ENCODE measurements at places on chromosomes 6 and 20.

GRCh38 chr20:19699180-19699971 is 58.7 kb upstream of the RIN2 start:
- DNase-seq: no peak

GRCh38 chr6:162833776-162834175 is 106.0 kb downstream of the PACRG start:
- DNase-seq: no peak

- DNase-seq: no peak
These were observed 250.3 kb downstream of the TTLL2 start for GRCh38 chr6:167575158-167575696.

DNA sequence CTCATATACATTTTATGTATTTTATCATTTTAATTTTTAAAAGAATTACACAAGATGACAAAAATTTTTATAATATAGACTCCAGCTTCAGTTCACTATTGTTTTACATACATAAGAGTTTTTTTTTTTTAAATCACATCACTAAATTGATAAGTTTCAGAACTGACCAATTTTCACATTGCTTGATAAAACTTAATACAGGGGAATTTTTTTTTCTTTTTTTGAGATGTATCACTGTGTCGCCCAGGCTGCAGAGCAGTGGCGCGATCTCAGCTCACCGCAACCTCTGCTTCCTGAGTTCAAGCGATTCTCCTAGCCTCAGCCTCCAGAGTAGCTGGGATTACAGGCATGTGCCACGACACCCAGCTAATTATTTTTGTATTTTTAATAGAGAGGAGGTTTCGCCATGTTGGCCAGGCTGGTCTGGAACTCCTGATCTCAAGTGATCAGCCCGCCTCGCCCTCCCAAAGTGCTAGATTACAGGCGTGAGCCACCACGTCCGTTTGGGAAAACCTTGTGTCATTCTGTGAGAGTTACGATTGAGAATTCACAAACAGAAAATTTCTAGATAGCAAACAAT is 36.6 kb upstream of the BTN3A2 start:
- no peak for DNase-seq

- DNase-seq: no peak
These were observed 987.0 kb downstream of the HACE1 start for GRCh38 chr6:103872678-103873077.

DNA sequence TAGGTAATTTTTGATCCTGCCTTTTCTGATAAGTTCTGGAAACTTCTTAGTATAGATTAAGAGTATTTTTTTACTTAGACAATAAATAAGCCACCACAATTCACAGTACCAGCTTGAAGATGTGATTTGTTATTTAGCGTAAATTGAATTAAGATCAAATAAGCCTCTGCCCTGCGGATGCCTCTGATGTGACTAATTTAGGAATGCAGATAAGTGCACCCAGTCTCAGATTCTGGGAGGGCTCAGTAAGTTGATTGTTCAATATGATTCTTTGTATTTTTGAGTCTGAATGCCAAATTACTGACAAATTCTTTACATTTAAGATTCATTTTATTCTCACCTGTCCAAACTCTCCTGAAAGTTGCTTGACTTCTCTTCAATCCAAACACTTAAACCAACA is 147.5 kb downstream of the THBS2 start:
- no peak for DNase-seq

GRCh38 chr6:113412589-113413357 is 444.4 kb upstream of the MARCKS start:
- no peak for DNase-seq

GRCh38 chr6:72218125-72218524 is 331.8 kb downstream of the RIMS1 start:
- DNase-seq: peak; percentile 28

- DNase-seq: no peak
These were observed 88.8 kb downstream of the ATRN start for GRCh38 chr20:3559637-3560036.

DNA sequence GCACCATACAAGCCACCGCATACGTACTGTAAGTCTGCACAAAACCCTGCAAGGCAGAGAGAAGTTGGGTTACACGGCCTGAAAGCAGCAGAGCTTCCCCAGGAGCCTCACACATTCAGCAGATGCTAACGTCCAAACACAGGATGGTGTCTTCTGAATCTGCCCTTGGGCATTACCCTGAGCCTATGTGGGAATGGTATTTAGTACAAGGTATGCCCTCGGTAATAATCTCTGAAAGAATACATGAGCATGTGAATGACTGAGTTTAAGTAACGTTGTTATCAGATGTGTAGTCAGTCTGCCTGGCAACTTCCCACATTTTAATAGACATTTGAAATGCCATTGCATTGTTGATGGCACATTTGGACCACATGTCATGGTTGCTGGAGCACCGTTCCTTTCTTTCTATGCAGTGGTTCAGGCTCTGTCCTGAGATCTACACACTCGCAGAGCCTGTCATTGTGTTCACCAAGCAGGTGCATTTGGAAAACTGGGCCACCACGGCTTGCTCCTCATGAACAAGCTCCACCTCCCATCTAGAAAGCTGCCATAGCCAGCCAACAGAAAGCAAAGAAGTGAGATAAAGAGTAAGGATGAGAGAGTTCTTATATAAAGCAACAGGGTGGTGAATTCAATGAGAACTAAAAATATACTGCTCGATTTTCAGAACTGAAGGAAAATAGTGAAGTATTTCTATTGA is 136.5 kb upstream of the GGTLC1 start:
- DNase-seq: no peak

- DNase-seq: no peak
These were observed 5.3 kb downstream of the TP53TG5 start for GRCh38 chr20:45372646-45373352.

DNA sequence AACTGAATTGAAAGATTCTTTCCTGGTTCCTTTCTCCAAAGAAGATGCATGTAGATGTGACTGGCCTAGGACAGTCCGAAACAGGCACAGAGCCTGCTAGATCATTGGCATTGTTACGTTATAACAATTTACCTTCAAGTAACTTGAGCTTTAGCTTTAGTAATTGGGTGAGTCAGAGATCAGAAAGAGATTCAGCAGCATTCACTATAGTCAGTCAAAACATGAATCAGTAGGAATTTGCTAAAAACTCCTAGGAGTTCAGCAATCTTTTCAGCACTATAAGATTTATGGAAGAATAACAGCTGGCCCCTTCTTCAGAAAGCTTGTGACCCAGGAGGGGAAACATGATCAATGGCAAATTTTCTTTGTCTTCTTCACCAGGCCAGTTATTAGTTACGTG is 281.7 kb upstream of the PRDM1 start:
- no peak for DNase-seq

- DNase-seq: no peak
These were observed 333.9 kb upstream of the IRAK1BP1 start for GRCh38 chr6:78533426-78533825.

GRCh38 chr6:17054647-17055046 is 47.2 kb upstream of the STMND1 start:
- no peak for DNase-seq

GRCh38 chr20:34952671-34953070 is 2.9 kb downstream of the GSS start:
- DNase-seq: no peak

DNA sequence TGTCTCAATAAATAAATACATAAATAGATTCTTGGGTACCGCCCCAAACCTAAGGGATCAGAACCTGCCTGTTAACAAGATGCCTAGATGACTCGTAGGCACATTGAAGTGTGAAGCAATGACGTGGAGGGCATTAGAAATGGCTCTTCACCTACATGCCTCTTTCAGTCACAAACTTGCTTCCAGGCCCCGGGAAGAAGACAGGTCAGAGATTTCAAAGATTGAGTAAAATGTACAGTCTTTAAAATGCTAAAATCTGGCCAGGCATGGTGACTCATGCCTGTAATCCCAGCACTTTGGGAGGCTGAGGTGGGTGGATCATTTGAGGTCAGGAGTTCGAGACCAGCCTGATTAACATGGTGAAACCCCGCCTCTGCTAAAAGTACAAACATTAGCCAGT is 480.8 kb upstream of the JARID2 start:
- no peak for DNase-seq

GRCh38 chr6:13534536-13534935 is 39.9 kb upstream of the SIRT5 start:
- no peak for DNase-seq

- DNase-seq: no peak
These were observed 23.0 kb upstream of the FKBP1A start for GRCh38 chr20:1415667-1416468.

- no peak for DNase-seq
These were observed 511 bp upstream of the CLIC1 start for GRCh38 chr6:31736768-31737314.

DNA sequence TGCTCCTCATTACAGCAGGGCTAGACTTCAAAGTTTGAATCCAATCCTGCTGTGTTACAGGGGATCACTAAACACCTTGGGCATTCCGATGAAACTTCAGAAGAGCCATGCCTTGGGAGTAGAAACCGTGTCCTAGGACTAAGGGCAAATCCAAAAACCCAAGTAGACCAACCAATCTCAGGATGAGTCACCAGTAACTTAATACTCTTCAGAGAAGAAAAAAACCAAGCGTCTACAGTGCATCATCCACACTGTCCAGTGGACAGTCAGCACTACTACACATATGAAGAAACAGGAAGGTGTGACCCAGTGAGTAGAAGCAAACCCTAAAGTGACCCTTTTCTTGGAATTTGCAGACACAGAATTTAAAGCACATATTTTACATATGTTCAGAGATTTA is 39.5 kb upstream of the VAPB start:
- no peak for DNase-seq

DNA sequence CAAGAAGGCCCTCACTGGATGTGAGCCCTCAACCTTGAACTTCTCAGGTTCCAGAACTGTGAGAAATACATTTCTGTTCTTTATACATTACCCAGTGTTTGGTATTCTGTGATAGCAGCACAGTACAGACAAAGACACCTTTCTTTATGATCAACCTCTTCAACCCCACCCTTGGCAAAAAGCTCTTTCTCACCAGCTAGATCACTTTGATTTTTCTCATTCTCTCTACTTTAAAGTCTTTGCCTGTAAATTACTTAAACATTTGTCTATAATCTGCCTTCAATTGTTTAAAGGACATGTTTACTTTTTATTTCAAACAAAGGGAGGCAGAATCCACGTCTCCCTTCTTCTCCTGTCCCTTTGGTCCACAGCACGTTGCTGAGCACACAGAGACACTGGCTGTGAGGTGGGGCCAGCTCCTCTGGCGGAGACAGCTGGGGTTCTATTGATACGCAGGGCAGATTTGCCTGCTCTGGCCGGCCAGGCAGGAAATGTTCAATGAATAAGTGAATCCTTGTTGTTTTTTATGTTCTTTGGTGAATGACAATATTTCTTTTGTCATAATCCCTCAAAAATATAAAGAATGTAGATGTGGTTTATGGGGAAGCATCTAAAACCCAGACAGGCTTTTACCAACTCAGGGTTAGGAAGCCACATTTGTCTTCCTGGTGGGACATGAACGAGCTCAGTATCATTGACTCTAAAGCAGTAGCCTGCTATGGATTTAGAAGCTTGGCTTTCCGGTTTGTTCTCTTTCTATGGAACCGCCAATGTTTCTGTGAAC is 52.9 kb downstream of the NEDD9 start:
- DNase-seq: no peak

DNA sequence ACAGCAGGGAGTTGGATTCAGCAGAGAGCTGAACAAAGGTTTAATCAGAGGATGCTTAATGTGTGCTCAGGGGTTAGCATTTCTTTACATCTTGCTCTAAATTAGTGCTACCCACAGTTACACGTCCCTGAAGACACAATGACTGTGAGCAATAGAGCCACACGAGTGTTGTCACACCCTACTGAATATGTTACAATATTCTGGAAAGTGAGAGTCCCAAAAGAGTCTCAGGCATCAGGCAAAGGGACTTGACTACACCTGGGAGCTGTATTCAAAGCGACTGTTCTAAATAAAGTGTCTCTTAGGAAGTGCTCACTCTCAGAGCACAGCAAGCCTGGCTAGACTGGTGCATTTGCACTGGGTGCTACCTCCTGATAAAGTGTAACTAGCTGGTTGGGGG is 108.7 kb downstream of the GRM4 start:
- DNase-seq: no peak

- DNase-seq: no peak
These were observed 24.7 kb downstream of the GLO1 start for GRCh38 chr6:38678178-38678760.

GRCh38 chr6:20658053-20658452 is 123.8 kb downstream of the CDKAL1 start:
- DNase-seq: no peak

GRCh38 chr6:23349521-23350147 is 776.4 kb upstream of the NRSN1 start:
- DNase-seq: no peak

GRCh38 chr20:49424536-49424935 is 57.9 kb downstream of the KCNB1 start:
- no peak for DNase-seq

DNA sequence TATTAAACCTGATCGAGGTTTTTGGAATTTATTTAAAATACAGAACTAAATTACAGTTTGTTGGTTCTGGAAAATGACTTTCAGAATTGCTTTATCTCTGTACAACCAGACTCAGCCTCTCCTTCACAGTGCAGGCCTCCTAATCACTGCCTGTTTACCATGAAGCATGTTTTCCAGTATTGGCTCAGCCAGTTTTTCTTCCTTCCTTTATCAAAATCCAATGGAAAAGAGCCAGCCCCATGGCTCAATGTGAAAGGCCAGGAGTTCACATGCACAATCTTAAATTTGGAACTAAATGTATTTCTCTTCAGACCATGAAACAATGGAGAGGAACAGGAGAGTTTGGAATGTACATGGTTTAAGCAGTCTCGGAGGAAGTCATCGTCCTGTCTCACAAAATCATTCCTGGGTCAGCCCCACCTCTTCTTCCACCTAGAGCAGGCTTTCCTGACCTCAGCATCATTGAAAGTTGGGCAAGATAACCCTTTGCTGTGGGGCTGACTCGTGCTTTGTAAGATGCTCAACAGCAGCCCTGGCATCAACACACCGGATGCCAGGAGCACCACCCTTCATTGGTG is 680.9 kb upstream of the AGPAT4 start:
- DNase-seq: no peak

GRCh38 chr6:145564553-145564952 is 170.8 kb downstream of the EPM2A start:
- no peak for DNase-seq

DNA sequence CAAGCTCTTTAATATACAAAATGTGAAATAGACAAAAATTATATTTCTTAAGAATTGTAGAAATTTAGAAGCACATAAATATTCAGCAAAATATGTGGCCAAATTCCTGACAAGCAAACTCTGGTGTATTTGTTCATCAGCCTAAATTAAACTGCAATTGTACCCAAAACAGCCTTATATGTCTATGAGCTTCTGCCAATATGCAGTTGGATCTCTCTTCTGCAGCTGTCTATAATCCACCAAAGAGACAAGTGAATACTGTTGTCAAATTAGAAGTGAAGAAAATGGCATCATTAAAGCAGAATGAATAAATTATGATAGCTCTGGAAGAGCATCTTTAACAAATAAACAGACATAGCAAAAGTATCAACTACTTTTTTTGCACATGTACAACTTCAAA is 755.7 kb downstream of the GRIK2 start:
- DNase-seq: no peak

DNA sequence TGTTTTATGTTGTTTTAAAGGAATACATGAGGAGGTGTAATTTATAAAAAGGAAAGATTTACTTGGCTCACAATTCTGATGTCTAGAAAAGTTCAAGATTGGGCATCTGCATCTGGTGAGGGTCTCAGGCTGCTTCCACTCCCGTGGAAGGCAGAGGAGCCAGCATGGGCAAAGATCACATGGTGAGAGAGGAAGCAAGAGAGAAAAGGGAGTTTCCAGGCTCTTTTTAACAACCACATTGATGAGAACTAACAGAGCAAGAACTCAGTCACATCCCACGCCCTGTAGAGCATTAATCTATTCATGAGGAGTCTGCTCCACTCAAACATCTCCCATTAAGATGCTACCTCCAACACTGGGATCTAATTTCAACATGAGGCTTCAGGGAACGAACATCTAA is 1666.3 kb downstream of the HACE1 start:
- DNase-seq: no peak

Measured in chondrocyte (in vitro differentiated cells).